ENCODE measurements at places on chromosomes 3 and 15.

- DNase-seq = no peak
Measured at GRCh38 chr3:144516026-144516425, 544.4 kb downstream of the DIPK2A start.

DNA sequence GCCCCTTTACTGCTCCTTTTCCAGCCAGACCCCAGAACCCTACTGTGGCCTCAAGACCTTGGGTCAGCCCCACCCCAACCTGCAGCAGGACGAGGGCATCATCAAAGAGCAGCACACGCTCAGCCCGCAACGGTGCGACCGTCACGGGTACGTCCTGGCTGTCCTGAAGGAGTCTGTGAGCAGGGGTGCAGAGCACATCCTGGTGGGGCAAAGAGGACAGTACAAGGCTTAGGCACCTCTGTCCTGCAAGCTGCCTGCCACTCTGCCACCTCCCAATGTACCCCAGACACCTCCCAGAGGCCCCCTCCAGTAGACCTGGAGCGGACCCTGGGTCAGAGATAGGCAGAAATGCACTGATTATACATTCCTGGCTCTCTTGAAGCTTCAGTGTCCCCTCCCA, 8.0 kb downstream of the ALS2CL start:
- no peak for DNase-seq

DNA sequence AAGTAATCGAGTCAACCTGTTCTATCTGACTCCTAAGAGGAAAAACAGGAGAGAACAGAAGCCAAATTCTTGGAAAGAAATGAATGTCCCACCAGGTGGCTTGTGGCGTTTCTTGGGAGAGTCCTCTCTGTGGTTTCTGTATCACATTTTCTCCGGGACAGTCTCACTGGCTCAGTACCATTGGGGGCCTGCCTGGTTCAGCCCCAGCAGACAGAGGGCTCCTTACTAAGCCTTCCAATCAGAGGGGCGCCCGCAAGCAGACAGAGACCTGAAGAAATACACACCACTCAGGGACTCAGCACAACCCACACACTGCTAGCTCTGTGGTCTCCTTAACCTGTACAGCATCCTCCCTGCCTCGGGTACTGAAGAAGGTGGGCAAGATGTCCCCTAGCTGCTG, 302.1 kb downstream of the TLE3 start:
- no peak for DNase-seq

DNA sequence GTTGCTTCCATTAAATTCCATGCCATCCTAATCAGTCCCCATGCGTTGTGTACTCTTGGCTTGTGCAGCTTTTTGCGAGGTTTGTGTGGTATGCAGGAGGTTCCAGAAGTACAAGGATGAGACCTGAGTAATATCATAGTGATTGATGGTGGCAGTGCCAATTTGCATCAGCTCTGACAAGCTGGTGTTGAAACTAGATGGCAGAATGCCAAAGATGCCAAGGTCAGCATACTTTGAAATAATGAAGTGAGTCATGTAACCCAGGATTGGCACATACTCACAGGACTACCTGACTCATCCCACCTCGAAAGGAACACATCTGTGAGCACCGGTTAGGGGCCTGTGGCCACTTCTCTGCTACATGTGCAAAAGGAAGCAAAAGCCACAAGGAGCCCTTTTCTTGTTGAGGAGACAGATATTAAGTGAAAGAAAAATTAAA, 14.3 kb downstream of the KAT2B start:
- DNase-seq = peak; percentile 56

DNA sequence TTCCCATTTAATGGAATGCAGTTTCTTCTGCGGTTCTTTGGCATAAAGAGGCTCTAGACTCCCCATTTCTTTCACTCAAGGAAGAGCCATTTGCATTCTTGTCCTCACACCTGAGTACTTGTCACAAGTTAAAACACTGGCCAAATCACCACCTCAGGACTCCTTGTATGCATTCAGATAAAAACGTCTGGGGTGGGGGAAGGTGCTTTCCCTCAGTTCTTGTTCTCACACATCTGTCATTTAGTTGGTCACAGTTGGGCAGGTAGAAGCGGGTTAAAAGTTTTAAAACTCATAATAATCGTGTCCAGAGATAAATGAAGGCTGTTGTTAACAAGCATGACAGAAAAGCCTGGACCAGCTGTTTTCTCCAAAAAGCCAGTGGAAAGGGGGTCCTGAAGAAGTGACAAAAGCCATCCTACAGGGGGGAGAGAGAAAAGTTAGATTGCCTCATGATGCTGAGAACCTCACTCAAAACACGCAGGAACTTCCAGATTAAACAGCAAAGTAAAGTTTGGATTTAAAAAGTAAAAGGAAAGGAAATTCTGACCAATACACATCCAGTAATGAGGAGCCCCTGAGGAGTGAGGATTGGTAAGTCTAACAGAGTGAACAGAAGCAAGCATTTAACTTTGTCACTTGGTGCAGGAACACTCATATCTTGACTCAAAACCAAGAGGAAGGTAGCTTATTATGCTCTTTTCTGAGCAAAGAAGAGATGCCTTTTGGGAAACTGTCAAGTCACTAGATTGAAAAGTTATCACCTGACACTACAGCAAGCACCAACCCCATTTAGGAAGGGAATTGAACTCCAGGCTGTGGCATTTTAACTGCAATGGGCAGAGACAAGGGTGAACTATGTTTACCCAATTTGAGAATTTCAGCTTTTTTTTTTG, 2.8 kb downstream of the BCL2L10 start:
- no peak for DNase-seq

- DNase-seq = no peak
Measured at GRCh38 chr3:16395212-16395611, 118.3 kb downstream of the RFTN1 start.

DNA sequence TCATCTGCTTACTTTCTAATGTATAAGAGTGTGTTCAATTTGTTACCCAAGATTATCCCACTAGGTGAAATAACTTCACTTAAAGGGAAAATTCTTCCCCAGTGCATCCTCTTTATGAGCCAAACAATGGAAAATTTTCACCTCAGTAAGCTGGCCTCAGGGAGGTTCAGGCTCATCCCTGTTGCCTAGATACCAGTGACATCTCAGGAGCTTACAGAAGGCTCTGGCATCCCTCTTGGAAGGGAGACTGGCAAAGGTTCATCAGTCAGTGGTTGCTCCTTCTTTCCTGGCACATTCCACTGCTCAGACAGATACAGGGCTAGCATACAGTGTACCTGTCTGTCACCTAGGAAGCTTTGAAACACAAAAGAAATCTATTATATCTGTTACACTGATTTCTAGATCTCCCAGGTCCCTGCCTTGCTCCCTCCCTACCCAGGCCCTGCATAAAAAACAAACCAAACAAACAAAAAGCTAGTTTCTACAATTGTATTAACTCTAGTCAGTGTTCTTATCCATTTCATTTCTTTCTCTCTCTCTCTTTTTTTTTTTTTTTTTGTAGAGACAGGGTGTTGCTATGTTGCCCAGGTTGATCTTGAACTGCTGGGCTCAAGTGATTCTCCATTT, 1.7 kb downstream of the IP6K2 start:
- DNase-seq = no peak

DNA sequence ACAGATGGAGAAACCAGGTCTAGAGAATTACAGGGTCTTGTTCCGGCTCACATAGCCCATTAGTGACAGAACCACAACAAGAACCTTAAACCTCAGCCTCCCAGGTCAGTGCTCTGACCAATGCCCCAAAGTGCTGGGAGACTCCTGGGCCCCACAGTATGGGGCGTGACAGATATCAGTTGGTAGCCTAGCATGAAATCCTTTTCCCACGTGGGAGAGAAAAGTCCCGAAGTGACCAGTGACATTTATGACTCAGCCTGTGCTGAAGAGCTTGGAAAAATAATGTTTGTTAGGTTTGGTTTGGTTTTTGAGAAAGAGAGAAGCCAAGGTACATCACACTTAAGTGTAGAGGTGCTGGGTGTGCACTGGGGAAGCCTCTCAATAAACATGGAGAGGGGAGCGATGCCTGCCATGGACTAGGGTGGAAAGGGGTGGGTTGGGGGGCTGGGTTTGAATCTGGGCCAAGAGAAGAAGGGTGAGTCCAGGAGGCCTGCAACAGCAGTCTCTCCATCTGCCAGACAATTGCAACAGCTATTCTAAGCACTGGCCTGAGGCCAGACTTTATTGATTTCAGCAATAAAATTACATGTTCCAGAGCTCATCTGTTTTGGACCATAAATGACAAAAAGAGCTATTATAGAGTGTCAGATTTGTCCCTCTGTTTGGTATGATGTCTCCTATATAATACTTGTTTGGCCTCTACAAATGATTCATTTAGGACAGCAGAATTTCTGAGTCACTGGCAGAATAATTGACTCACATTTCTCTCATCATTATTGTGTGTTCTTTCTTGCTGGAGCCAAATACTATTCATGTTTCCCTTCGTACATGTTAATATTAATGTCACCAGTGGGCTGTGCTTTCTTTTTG, 43.4 kb downstream of the C2CD4A start:
- DNase-seq = no peak

DNA sequence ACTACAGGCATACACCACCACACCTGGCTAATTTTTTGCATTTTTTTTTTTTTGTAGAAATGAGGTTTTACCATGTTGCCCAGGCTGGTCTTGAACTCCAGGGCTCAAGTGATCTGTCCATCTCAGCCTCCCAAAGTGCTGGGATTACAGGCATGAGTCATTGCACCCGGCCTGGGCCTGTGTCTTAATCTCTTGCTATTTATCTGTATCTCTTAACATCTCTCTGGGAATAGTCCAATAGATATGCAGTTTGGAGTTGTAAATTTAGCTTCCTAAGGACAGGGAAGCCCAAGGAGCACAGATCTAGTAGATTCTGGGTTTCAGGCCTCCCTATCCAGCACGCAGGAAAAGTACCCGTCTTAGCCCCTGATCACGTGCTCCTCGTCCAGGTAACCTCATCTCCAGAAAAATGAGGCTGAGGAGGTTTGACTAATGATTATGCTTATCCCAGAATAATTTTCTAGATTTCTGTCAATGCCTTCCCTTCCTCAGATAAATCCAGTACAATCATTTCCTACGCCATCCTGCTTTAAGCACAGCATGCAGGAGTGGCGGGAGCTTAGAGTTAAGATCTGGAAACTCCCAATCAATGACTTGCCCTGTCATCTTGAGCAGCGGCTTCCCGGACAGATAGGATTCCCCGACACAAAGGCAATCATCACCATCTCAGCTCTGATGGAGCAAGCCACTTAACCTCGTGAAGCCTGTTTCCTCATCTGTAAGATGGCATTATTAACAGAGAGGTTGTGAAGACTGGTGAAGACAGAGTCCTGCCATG, 12.3 kb upstream of the CTDSPL start:
- no peak for DNase-seq

DNA sequence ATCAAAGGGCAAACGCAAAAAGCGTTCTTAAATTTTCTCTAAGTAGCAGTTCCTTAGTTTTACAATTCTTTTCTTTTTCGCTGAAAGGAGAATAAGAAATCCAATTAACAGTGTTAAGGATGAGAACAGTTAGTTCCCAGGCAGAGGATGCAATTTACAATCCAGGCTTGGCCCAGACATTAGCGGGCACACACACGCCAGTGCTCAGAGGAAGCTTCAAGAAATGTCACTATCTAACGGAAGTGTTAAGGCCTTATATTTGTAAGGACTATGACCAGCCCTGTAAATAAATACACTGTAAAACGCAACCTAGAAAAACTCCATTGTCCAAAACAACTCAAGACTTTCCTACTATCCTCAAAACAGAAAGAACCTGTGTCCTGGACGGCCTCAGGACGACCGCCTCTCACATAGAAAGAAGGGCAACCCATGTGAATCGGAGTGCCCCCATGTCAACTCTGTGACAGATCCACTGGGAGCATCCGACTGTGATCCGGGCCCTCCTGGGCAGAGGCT, 1.3 kb downstream of the ACAP2 start:
- no peak for DNase-seq

- peak; percentile 77 for DNase-seq
Measured at GRCh38 chr3:187519428-187519890, 150.7 kb downstream of the SST start.

DNA sequence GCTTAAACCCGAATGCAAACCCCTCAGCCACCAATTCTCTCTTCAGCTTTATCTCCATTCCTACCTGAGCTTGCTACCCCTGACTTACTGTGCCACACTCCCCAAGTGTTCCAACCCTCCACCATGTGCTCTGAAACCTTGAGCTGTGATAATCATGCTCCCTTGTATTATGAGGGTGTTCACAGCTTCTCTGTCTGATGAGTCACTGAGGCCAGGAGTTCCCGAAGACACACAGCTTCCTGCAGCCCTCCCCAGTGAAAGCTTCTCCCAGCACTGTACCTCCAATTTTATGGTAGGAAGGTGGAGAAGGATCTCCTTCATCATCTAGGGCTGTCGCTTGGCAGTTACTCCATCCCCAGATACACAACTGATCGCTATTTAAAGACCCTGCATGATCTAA, 24.9 kb downstream of the STAC start:
- DNase-seq = no peak

DNA sequence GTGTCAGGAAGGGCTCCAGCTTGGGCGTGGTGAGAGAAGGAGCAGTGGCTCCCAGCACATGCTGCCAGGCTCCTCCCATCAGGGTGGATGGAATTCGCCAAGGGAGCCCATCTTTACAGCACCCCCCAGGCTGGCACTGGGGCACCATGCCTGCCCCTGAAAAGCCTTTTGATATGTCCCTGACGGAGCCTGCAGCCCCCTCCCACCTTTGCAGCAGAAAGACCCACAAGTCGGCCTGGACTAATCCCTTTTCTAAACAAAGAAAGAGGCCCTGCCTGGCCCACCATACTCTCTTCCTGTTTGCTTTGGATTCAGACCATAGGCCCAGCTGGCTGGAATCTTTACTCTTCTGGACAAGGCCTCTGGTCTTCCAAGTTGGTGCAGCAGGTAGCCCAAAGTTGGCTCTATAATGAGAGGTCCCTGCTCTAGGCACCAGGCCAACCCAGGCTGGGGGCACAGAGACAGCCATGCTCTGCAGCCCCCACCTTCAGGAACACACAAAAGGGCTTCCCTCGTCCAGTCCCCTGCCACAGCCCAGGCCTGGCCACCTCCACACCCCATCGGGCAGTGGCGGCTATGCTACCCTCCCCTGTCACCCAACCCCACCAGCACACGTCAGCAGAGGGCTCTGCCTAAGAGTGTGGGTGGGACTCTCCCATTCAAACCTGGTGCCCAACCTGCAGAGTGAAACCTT, 5.4 kb downstream of the ANPEP start:
- peak; percentile 19 for DNase-seq

DNA sequence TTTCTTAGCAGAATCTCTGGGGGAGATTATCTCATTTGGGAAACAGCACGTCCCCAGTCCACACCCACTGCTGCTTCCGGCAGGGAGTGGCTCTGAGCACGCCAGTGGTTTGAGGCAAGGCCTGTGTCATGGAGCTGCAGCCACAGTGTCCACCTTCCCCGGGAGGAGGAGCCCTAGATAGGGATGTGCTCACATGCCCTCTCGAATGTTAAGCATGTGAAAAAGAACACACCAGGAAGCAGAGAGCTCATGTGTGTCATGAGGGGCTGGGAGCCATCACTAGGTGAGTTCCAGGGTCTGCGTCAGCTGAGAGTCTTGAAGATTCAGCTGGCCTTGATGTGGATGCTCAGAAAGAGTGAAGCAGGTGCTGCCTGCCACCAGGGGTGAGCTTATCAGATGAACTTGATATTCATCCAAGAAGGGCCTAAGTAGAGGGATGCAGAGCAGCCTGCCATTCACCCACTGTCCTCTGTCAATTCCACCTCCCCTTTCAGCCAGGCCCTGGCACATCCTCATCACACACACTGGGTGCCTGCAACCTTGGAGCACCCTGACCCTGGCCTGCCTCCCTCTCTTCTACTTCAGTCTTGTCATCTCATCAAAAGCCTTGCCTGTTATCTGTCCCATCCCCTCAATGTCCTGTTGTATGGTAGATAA, 16.3 kb downstream of the ITGA11 start:
- no peak for DNase-seq

GRCh38 chr3:72830452-72831223, 17.6 kb downstream of the SHQ1 start:
- no peak for DNase-seq

GRCh38 chr3:125110876-125111480, 55.2 kb upstream of the HEG1 start:
- DNase-seq = no peak
